HepG2 (cell line): ENCODE measurements at places on chromosomes 6 and 20.

DNA sequence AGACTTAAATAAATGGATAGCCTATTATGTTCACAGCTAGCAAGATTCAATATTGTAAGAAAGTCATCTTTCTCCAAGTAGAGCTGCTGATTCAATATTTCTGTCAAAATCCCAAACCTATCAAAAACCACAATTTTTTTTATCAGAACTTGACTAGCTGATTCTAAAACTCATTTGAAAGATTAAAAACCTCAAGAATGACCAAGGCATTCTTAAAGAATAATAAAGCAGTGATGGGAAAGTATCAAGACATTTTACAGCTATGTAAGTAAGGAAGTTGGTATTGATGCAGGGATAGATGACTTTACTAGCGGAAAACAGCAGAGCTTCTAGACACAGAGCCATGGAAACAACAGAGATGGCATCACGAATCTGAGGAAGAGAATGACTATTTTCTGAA lies 64.7 kb downstream of the SAMD3 start:
- DNase-seq, result no peak

DNA sequence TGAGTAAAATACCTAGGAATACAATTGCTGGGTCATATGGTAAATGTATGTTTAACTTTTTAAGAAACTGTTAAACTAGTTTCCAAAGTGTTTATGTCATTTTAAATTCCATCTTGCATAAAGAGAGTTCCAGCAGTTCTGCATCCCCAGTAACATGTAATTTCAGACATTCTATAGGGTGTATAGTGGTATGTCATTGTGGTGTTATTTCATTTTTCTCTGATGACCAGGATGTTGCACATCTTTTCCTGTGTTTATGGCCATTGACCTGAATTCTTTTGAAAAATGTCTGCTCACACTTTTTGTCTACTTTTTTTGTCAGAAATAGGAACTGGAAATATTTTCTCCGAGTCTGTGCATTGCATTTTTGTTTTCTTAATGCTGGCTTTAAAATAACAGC lies 128.9 kb downstream of the TMEM200A start:
- no peak for DNase-seq

DNA sequence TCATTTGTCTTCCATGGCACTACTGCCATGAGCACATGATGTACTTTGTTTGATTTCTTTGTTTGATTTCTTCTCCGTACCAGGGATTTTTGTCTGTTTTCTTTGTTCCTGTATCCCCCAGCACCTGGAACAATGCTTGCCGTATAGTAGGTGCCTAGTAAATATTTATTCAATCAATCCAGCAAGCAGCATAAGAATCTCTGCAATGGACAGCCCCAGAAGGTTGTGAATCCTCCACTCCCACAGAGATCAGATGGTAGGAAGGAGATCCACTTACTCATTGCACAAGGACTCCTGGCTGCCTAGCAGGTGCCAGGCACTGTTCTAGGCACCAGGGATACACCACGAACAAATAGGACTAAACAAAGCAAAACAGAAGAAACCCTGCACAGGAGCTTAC lies 6.7 kb upstream of the SYNJ2 start:
- peak; percentile 83 for DNase-seq

- peak; percentile 81 for DNase-seq
Measured at GRCh38 chr6:7042654-7043545, 64.9 kb upstream of the RREB1 start.

- DNase-seq, result peak; percentile 47
Measured at GRCh38 chr6:159608961-159609651, 83.9 kb downstream of the SOD2 start.

- no peak for DNase-seq
Measured at GRCh38 chr6:69665437-69665836, 131.4 kb downstream of the LMBRD1 start.

GRCh38 chr6:64301307-64302236 lies 666.0 kb downstream of the PHF3 start:
- DNase-seq, result peak; percentile 91

DNA sequence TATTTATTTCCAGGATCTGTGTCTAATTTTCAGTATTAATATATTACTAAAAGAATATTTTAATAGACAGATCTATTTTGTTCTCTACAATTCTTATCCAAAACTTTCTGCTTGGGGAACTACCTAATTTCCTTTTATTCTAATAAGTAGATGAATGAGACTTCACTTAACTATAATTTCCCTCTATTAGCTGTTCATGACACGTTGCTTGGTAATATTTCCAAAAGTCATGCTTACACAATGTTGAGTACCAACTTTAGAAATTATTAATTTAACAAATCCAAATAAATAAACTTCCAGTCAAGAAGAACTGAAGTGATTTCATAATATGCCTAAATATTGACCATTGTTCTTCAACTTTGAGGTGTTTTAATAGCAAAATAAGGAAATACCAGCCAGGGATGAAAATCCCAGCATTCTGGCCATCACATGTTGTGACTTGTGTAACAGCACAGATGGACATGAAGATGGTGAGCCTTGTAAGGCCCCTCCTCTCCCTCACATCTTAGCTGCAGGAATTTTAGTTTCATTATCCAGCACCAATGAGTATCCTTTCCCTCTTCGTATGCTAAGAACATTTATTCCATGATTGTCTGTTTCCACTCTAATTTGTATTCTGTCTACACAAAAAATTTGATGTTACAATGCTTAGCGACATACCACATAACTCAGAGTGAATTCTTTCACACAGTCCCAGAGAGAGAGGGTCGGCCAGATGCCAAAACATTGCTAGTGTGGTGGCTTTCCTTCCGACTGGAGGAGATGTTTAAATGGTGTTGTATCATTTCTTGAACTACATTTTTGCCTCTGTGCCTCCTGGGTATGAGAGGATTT lies 137.5 kb downstream of the FOXA2 start:
- no peak for DNase-seq

DNA sequence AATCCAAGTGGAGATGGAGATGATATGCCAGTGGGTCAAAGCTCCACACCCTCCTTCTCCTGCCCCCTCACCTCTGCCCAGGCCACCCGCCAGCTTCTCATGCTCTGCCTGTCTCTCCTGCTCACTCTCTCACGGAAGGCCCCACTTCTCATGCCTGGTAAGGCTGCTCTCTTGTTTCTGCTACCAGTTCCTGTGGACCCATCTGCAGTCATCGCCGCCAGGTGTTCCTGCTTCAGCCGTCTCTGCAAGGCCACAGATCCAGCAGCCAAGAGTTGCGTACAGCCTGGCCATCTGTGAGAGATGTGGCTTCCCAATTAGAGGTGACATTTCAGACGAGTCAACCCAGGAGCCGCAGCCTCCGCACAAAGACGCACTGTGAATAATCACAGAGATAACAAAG lies 40.8 kb upstream of the NXT1 start:
- DNase-seq, result no peak

DNA sequence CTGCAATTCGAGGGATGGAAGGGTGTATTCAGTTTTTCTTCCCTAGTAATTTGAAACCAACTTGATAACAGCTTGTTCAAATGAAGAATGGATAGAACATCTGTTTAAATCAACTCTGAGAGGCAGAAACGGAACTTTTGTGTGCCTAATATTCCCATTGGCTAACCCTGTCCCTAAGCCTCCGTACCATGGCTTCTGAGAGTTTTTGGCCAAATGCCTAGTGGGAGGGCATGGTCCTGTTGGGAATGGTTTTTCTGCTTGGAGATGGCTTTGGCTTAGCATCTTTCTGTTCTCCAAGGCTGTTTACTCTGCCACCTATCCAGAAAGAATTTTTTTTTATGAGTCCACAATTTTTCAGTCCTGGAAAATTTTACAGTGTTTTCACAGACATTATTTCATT lies 126.7 kb upstream of the MLIP start:
- DNase-seq, result no peak

DNA sequence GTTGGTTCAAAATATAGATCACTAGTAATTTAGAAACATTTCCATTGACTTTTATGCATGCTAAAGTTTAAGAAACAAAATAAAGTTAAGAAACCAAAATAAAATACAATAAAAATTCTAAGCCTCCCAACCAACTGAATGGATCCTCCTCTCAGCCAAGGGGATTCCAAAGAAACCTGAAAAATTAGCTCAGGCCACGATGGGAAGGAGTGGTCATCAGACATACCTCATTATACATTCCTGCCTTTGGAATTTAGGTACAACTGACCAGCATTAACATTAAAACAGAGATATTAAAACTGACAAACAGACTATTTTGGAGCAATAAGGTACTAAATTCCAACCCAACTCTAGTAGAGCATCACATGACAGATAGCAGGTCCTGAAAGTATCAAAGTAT lies 275.2 kb downstream of the PKHD1 start:
- DNase-seq, result no peak

DNA sequence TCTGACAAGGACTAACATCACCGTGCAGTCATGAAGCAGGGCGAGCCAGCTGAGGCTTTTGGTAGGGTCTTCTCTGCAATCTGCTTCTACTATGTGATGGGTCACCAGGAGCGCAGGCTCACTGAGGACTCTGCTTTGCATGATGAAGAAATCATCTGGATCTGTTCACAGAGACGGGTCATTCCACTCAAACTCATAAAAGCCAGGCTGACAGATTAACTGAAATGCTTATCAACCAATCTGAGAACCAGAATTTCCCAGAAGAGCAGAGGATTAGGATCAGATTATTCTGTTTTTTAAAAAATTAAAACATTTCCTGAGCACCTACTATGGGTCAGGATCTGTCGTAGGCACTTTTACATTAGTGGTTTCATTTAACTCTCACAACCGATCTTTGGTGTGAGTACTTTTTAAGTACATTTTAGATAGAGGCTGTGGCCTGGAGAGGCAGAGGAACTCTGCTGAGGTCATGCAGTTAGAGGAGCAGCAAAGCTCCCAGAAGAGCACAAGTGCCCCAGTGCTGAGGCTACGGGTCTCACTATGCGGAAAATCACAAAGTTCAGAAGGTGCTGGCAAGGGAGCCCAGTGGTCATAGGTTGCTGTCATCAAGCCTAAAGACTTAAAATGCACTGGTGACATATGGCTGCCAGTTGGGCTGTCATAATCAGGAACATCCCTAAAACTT lies 109.1 kb downstream of the BACH2 start:
- no peak for DNase-seq

DNA sequence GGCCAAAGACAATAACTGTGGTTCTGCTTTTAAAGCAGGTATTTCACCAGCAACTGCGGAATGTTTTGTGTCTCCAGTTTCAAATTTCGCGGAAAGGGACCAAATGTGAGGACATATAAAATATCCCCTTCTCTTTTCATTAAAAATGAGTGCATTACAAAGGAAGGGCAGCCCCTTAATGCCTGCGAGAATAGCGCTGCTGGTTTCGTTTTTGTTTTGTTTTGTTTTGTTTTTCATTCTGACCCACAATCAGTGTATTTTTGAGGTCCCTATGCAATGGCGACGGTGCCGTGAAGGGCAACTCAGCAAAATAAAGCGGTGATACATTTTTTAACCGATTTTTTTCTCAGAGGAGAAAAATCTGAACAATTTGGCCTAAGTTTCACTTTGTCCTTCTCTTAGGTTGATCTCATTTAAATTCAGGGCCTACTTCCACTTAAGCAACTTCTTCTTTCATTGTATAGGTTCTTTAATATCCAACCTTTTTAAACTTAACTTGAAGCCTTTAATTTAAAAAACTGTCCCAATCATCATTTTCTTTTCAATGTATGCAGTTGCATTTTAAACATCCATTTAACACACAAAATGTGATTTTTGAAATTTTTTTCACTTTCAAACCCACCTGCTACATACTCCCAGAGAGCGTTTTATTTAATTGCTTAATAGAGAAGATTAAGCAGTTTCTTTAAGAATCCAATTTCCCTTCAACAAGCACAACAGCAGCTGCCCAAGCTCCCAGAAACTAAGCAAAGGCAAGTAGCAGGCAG lies 2.9 kb upstream of the HIVEP2 start:
- DNase-seq, result no peak

DNA sequence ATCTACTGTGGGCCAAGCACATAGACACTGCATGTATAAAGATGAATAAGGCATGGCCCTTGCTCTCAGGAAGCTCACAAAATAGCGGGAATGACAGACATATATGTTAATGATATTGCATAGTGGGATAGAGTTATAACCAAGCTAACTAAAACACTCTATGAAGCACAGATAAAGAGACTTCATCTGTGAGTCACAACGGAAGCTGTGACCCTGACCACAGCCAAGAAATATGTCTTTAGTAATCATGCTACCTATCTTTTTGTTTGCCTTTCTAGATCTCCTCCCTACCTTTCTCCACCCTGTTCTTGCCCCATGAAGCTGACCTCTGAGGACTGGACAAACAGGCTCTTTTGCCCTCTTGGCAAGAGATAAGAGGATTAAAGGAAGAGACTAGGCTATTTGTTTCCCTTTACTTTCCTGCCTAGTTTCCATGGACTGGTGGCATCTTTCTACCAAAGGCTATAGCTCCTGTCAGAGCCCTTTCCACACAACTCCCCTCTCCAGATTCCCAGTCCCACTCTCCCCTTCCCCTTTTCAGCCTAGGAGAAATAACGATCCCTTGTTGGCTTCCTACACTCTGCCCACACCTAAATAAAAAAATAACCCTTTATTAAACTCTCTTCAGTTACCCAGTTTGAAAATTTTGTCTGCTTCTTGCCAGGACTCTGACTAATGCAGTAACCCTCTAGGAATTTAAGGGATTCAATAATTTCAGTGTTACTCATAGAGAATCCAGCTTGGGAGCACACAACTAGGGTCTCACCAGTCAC lies 504.9 kb upstream of the MARCKS start:
- peak; percentile 100 for DNase-seq

DNA sequence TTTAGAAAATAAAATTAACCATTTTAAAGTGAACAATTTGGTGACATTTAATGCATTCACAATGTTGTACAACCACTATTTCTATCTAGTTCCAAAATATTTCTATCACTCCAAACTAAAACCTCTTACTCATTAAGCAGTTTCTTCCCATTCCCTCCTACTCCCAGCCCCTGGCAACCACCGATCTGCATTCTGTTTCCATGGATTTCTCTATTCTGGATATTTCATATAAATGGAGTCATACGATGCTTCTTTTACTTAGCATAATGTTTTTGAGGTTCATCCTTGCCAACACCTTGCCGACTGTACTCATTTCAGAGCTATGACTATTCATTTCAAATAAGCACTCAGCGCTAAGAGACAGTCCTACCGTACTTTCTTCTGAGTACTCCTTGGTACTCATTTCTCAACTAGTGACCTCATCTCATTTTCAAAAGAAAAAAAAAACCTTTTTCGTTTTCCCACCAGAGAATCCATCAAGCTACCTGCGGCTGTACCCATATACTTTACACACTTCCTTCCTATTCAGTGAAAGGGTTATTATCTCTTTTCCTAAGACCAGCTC lies 259.2 kb downstream of the UTRN start:
- DNase-seq, result no peak

DNA sequence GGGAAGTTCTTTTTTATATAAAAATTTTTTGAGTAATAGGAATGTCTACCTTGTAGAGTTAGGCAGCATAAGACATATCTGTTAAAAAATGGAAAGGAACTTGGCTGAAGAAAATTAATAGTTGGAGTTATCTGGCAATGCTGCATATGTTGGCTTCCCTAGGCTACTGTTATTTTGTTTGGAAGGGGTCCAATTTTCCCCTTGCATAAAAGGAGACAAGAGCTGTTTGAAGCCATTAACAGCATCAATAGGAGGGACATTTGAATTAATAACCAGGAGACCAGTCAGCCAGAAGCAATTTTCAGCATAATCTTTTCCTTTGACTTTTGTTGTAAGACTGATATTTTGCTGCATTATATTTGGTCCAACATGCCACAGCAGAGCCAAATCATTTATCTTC lies 80.9 kb upstream of the TAB2 start:
- no peak for DNase-seq

- DNase-seq, result no peak
Measured at GRCh38 chr6:380234-381218, 11.0 kb upstream of the IRF4 start.

GRCh38 chr6:168815229-168815628 lies 374.2 kb downstream of the SMOC2 start:
- DNase-seq, result no peak
